Activated CD4-positive, alpha-beta T cell treated with anti-CD3 and anti-CD28 coated beads, Interleukin-2, amount 50 U/mL, for 24 hours (primary cell): ENCODE measurements at places on chromosomes 5 and 9.

GRCh38 chr9:123649909-123650308 is 280.0 kb downstream of the DENND1A start:
- no peak for DNase-seq

DNA sequence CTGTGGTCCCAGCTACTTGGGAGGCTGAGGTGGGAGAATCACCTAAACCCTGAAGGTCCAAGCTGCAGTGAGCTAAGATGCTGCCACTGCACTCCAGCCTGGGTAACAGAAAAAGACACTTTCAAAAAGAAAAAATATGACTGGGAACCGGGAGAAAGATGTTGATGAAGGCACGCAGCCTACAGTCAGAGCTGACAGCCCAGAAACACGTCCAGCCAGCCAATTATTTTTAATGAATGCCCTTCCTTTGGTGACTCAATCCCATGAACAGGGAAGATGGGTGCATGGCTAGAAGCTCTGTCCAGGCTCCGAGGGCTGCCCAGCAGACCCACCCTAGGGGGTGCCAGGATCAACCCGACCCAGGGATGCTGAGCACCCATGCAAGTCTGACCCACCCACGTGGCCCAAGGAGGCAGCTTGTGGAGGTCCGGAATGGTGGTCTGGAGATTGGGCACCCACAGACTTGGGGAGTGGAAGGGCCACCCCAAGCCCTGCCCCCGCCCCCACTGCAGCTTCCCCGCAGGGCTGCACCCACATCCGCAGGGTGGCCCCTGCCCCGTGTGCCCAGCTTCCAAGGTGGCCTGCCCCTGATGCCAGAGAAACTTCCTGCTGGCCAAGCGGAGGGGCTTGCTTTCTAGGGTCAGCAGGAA is 51.0 kb downstream of the ADAMTS2 start:
- no peak for DNase-seq

DNA sequence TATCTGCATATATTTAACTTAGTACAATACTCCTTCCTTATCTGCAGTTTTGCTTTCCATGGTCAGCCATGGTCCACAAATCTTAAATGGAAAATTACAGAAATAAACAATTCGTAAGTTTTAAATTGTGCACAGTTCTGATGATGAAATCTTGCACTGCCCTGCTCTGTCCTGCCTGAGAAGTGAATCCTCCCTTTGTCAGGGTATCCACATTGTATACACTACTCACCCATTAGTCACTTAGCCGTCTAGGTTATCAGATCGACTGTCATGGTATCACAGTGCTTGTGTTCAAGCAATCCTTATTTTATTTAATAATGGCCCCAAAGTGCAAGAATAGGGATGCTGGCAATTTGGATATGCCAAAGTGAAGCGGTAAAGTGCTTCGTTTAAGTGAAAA is 8.3 kb upstream of the YTHDC2 start:
- no peak for DNase-seq

GRCh38 chr5:95528565-95528964 is 26.2 kb downstream of the SKIC3 start:
- no peak for DNase-seq

DNA sequence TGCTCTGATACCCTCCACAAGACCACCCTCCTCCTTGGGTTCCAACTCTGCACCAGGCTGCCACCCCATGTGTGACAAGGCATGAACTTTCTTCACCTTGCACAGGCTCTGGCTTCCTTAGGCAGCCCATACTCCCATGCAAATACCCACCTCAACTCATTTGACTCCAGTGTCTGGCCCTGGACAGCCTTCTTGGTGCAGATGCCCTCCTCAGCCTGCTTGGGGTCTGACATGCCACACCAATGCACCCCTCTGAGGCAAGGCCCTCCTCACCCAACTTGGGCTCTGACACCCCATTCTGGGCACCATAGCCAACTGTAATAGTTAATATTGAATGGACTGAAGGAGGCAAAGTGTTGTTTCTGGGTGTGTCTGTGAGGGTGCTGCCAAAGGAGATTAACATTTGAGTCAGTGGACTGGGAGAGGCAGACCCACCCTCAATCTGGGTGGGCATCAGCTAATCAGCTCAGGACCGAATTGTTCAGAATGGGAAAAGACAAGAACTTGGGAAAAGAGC is 115.0 kb upstream of the EPB41L4A start:
- DNase-seq: no peak

DNA sequence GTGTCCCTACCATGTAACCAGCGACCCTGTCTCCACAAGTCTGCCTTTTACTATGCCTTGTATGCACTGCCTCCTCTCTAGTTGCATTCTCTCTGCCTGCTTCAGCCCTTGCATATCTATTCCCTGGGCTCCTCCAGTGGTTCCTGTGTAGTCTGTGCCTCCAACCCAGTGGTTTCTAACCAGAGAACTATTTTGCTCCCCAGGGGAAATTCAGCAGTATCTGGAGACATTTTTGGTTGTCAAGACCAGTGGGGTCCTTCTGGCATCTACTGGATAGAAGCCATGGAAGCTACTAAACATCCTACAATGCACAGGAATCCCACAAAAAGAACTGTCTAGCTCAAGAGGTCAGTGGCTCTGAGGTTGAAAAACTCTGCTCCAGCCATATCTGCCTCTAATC is 224.1 kb upstream of the RASEF start:
- DNase-seq: no peak
